Right hindlimb (tissue), 1 donor: ENCODE measurements at places on chromosomes 1 and 21.

DNA sequence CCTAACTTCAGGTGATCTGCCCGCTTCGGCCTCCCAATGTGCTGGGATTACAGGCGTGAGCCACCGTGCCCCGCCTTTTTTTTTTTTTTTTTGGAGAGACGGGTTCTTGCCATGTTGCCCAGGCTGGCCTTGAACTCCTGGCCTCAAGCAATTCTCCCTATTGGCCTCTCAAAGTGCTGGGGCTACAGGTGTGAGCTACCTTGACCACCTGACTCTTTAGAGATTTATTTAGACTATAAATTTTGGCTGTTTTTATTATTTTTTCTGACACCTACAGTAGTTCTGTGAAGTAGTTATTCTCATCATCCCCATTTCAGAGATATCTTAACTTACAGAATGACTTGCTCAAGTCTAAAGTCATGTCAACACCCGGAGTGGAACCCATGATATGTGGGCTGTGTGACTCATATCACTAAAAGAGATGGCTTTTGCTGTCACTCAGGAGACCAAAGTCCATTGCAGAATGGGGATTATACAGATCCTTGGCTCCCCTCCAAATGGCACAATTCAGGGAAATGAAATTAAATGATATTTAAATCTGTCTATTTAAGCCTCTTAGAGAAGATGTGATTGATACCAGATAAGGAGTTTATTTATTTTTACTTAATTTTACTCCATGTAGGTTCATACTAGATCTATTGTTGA lies 93.2 kb downstream of the CTH start:
- DNase-seq: no peak

GRCh38 chr1:60764489-60764888 lies 317.9 kb upstream of the NFIA start:
- no peak for DNase-seq

GRCh38 chr1:151945725-151946722 lies 36.7 kb upstream of the THEM4 start:
- DNase-seq: peak; percentile 87

DNA sequence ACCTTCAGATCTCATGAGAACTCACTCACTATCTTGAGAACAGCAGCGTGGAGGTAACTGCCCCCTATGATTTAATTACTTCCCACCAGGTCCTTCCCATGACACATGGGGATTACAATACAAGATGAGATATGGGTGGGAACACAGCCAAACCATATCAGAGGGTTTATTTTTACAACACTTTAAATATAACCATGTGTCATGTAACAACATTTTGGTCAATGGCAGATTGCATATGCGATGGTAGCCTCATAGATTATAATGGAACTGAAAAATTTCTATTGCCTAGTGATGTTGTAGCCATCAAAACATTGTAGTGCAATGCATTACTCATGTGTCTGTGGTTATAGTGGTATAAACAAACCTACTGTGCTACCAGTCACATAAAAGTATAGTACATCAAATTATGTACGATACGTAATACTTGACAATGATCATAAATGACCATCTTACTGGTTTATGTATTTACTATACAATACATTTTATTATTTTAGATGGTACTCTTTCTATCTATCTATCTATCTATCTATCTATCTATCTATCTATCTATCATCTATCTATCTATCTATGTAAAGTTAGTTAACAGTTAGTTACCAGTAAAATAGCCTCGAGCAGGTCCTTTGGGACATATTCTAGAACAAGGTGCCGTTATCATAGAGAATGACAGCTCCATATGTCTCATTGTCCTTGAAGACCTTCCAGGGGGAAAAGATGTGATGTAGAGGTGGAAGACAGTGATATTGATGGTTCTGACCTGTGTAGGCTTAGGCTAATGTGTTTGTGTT lies 12.6 kb upstream of the S100B start:
- no peak for DNase-seq

- DNase-seq: no peak
Observed at GRCh38 chr1:178579562-178579961, 66.7 kb downstream of the TEX35 start.

DNA sequence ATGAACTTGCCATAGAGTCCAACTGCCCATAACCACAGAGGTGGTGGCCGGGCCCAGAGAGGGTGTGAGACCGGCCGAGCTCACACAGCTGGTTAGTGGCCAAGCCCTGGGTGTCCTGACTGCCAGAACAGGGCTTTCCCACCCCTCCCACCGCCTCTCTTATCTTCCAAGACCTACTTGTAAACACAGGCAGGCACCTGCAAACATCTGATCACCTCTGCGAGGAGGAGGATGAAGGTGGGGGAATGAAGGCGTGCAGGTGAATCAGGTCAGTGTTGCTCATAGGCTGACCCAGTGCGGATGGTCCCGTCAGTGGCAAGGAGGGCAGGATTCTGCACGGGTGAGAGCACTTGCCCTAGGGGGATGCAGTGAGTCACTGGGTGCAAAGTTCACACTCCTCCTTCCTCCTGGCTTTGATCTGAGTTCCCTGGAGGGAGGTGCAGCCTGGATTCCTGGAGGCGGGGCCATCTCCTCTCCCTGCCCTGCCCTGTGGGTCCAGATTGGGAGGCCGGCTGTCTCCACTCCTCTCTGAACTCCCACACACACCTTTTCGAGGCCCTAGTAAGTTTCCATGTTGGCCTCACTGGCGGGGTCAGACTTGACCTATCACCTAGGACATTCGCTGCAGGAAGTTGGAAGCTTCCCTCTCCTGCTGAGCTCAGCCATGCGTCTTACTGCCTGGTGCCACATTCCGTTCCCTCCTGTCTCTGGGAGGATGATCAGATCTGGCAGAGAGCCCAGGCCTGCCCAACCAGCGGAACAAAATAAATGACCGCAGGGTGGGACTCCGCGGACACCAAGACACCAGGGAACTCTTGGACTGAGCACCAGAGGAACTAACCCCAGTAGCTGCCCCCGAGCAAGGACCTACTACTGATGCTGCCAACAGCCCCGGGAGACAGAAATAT lies 7.3 kb downstream of the UQCRHL start:
- no peak for DNase-seq

- DNase-seq: no peak
Observed at GRCh38 chr1:36236302-36236701, 12.1 kb downstream of the THRAP3 start.

GRCh38 chr1:234014208-234014607 lies 109.7 kb downstream of the SLC35F3 start:
- DNase-seq: no peak

- no peak for DNase-seq
Observed at GRCh38 chr1:46606255-46606965, 2.3 kb upstream of the MKNK1 start.

GRCh38 chr1:113930499-113931161 lies 1.5 kb downstream of the HIPK1 start:
- peak; percentile 56 for DNase-seq

DNA sequence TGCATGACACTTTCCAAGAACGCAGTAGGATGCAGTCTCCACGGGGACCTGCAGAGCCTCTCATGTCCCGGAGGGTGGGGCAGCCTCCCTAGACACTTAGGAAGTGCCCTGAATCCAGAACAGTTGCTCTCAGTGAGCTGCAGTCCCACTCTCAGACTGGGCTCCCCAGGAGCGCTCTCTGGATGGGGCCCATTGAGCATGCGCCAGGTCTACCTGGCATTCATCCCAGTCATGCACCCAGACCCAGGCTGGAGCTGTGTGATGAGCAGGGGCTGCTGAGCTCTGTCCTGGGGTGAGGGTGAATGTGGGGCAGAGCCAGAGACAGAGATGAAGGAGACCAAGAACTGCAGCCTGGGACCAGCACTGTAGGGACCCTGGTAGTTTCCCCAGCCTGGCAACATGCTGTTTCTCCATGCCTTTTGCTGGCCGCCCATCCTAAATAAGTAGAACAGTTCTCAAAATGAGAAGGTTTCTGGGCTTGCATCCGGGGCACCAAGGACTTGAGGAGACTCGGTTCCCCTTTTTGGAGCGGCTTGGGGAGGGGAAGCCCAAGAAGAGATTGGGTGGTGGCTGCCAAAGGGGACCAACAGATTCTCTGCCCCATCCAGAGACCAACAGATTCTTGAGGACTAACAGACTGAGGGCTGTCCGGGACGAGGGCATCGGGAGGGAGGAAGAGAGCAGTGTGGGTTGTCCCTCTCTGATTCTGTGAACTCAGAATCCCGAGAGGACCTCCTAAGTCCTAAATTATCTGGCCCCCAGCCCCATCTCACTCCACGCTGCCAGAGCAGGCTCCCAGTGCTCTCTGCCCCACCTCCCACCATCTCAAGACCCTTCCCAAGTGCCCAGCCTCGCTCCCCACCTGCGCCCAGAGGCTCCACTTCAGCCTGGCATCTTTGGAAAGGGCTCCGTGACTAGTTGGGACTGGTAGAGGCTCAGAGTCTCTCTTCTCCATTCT lies 1.0 kb upstream of the PGLYRP4 start:
- no peak for DNase-seq

DNA sequence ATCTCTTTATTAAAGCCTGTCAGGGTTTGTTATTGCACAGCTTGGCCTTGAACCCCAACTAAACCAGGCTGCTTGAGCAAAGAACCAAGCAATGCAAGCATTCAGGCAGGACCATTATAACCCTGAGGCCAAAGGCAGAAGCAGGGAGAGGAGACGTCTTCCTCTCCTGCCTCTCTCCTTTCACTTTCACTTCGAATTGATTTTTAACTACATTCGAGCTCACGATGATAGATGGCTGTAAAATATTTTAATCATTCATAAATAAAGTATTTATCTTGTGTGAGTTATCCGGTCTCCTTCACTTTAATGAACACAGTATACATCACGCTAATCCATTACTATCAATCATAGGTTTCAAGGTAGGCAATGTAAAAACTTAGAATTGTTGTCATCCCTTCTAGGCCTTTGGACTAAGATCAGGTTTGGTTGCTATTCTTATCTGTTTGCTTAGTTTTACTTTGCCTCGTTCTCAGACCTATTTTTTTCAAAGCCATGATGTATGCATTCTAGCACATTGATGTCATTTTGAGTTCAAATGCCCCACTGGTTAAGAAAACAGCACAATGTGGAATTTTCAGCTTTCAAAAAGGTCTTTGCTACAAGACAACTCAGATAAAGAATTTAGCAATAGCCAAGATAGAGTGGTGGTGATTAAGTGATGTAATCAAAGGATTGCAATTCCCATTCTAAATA lies 480.2 kb upstream of the RUNX1 start:
- DNase-seq: no peak
